ENCODE measurements at places on chromosomes 1 and 21.

DNA sequence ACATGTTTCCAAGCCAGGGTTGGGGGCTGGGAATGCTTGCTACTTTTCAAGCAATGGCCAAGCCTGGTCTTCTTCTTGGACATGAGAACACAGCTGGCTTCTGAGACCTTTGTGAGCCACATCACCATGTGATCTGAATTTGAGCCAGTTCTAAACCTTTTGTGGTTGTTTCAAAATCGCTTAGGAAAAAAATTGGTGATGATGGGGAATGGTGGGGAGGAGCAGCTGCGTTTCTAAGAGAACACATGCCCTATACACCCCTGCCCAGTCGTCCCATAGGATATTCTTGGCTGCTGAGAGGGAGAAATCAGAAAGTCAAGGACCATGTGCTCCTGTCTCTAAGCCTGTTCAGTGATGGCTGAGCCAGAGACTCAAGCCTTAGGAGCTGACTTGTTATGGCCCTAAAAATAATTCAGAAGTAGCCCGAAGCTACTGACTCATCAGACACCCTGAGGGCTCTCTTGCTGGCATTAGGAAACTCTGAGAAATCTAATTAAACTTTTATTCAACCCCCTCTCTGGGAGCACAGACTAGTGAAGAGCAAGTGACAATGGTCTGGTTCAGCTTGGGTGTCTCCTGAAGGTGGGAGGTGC is 30.5 kb downstream of the CCDC185 start:
- no peak for DNase-seq

DNA sequence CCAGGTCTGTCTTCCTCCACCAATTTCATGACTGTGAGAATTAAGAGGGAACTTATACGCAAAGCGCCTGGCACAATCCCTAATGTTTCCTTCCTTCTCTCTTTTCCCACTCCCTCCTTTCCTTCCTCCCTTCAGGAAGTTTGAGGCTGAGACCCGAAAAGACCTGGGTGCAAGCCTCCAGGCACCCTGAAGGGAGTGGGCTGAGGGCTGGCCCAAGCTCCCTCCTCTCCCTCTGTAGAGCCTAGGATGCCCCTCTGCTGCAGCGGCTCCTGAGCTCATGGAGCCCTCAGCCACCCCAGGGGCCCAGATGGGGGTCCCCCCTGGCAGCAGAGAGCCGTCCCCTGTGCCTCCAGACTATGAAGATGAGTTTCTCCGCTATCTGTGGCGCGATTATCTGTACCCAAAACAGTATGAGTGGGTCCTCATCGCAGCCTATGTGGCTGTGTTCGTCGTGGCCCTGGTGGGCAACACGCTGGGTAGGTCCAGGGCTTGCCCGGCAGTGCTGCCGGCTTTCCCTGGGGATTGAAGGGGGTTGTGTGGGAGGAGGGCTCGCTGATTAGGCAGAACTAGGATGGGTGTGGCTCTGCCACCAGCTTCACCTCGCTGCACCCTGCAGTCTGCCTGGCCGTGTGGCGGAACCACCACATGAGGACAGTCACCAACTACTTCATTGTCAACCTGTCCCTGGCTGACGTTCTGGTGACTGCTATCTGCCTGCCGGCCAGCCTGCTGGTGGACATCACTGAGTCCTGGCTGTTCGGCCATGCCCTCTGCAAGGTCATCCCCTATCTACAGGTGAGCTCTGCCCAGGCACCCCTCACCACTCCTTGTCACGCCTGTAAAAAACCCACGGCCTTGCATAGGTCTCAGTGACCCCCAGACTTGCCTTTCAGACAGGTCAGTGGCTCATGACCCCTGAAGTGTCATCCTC is 1.7 kb downstream of the HCRTR1 start:
- DNase-seq: no peak

GRCh38 chr1:40423264-40423642 is 27.0 kb upstream of the ZFP69B start:
- DNase-seq: no peak

DNA sequence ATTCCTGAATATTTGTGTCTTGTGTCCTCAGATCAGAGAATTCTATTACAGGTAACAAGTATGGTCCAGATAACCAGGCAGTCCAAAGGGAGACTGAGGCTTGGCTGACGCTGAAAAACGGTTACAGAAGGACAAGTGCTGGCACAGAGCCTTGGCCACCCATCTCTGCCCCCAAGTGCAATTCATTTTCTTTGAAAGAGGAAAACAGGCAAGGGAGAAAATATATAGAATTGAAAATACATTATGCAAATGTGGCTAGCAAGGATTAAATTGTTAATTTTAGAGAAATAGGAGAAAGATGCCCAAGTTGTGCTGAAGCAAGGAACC is 1.2 kb downstream of the SORT1 start:
- DNase-seq: no peak

GRCh38 chr1:103160281-103160680 is 52.0 kb upstream of the COL11A1 start:
- no peak for DNase-seq

GRCh38 chr1:94926126-94926914 is 590 bp downstream of the CNN3 start:
- no peak for DNase-seq

DNA sequence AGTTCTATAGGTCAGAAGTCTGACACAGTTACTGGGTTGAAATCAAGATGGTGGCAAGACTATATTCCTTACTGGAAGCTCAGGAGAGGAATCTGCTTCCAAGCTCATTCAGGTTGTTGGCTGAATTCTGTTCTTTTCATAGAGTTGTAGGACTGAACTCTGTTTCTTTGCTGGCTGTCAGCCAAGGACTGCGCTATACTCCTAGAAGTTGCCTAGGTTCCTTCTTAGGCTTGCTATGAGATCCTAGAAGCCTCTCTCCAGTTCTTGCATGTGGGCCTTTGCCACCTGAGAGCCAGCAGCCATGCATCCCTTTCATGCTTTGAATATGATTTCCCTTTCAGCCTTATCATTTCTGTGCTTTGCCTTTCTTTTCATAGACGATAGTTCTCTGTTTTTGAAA is 176.4 kb downstream of the RPS6KC1 start:
- no peak for DNase-seq

- no peak for DNase-seq
These were observed 31.5 kb downstream of the IGFN1 start for GRCh38 chr1:201222125-201222524.

DNA sequence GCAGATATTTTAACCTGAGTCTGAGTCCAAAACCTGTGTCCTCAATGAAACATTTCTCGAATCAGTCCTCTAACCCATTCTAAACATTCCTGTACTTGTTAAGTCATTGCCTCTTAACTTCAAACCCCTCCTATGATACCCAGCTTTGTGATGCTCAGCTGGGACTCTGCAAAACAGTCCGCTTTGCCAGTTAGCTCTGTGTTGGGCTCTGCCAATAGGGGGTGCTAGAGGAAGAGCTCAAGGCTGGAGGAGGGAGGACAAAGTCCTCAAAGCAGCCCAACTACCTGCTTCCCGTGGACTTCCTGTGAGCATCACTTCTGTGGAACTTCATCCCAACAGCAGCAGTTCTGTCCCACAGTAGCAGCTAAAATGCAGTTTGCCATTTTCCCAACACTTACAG is 38.1 kb upstream of the SYT14 start:
- DNase-seq: no peak

DNA sequence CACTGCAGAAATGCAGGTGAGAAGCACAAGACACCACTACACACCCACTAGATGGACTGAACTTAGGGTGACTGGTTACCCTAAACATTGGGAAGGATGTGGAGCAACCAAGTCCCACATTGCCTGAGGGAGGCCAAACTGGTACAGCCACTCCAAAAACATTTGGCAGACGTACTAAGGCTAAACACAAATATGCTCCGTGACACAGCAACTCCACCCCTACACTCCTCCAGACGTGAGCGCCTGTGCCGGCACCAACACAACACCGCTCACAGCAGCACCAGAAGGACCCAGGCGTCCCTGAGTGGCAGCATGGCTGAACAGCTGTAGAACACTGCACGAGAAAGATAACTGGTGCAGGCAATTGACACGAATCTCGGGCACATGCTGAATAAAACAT is 14.7 kb downstream of the PTTG1IP start:
- no peak for DNase-seq

GRCh38 chr1:161180639-161181038 is 3.3 kb upstream of the B4GALT3 start:
- DNase-seq: no peak

DNA sequence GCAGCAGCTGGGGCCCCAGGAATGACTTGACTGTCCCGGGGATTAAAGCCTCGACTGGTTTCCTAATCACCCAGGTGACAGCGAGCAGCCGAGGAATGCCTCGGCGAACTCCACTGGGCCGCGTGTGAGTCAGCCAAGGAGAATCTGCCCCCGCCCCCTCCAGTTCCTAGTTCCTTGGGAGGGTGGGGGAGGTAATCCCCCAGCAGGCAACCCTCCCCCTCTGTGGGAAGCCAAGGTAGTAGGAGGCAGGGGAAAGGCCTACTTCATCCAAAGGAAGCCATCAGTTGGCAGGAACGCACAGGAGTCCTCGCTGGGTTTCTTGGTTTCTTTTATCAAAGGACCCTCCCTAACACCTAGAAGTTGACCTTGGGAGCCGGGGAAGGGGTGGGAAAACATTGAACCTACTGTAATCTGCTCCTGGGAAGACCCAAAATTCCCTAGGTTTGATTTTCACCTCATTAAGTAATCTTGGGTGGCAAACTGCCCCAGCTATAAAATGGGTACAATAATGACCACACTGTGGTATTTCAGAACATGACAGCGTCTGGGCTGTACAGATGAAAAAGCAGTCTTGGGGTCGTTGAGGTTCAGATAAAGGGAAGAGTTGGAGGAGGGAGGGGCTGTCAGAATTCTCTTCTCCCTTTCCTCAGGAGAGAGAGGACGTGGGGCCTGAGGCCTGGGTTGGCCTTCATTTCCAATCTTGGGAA is 1.4 kb downstream of the TENT5B start:
- DNase-seq: no peak

DNA sequence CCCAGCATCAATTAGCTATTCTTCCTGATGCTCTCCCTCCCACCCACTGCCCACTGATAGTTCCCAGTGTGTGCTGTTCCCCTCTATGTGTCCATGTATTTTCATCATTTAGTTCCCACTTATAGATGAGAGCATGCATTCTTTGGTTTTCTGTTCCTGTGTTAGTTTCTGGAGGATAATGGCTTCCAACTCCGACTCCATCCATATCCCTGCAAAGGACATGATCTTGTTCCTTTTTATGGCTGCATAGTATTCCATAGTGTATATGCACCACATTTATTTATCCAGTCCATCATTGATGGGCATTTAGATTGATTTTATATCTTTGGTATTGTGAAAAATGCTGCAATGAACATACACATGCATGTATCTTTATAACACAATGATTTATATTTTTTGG is 30.2 kb downstream of the DISC1 start:
- no peak for DNase-seq

DNA sequence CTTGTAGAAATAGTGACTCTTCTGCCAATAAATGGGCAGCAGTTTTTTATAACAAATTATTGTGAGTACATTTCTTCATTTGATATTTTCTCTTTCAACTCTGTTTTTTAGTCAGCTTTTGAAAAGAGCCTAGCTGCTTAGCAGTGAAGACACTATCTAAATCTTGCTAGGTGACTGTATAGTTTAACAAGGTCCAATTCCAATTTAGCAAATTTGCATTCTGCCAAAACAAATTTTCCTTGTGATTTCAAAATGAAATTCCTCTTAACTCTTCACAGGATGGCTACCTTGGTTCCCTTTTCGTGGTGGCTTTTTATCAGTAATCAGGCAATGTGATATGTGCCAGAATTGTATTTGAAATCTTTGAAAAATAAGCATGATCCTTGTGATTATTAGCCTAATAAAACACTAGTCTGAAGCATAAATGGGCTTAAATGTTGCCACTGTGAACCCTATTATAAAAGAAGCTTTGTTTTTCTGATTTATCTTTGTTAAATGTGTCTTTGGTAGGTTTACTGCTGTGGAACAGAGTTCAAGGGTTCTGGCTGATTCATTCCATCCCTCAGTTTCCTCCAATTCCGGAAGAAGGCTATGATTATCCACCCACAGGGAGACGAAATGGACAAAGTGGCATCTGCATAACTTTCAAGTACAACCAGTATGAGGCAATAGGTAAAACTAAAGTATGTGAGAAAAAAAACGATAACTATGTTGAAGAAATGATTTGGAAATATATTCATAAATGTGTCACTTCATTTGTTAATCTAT is 12.2 kb downstream of the DNASE2B start:
- DNase-seq: no peak

DNA sequence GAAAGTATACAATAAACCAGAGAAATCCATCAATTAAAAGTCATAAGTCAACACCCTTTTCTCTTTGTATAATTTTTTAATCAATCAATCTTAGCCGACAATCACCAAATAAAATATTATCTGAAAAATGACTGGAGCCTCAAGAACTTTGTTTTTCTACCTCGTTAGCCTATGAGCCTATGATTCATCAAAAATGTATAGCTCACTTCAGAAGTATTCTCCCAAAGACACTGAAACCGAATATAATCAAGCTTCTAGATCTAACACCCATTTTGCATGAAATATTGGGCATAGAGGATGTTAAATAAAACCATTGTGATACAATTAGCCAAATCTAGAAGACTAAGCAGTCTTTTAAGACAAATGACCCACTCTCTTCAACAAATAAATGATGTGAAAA is 17.8 kb upstream of the RSBN1 start:
- DNase-seq: no peak

DNA sequence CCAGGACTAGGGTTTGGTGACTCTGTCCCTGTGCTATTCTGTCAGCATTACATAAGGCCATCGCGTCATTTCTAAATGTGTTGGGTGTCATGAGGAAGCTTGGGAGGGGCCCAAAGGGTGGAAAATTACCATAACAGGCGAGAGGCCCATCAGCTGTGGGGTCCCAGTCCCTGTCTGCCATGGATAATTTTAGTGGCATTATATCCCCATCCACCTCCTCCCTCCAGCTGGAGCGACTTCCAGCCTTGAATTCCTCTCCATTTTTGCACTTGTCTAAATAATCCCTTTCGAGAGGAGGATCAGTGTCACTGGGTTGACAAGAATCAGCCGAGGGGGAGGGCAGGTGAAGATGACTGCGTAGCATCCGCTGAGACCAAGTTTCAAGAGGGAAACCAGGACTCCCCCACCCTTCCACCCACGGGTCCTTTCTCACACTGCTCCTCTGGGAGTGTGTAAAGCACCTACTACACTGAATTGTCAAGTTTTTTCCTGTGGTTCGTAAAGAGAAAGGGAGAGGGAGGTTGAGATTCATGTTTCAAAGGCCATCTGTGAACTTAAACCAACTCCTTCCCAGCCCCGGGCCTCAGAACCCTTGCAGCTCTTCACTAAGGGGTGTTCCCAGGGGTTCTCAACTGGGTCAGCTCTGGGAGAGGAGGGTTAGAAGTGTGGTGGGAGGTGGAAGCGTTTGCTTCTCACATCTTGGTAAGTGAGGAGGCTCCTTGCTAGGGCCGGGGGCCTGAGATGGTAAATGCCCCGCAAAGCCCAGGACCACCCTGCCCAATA is 29.2 kb downstream of the VASH2 start:
- no peak for DNase-seq
